Activated CD4-positive, alpha-beta T cell treated with anti-CD3 and anti-CD28 coated beads, Interleukin-2, amount 50 U/mL, for 48 hours (primary cell): ENCODE measurements at places on chromosomes 2 and 18.

- DNase-seq = no peak
Measured at GRCh38 chr2:50066873-50067272, 912.6 kb upstream of the FSHR start.

GRCh38 chr2:27942612-27943547, 52.4 kb downstream of the BABAM2 start:
- DNase-seq = no peak

DNA sequence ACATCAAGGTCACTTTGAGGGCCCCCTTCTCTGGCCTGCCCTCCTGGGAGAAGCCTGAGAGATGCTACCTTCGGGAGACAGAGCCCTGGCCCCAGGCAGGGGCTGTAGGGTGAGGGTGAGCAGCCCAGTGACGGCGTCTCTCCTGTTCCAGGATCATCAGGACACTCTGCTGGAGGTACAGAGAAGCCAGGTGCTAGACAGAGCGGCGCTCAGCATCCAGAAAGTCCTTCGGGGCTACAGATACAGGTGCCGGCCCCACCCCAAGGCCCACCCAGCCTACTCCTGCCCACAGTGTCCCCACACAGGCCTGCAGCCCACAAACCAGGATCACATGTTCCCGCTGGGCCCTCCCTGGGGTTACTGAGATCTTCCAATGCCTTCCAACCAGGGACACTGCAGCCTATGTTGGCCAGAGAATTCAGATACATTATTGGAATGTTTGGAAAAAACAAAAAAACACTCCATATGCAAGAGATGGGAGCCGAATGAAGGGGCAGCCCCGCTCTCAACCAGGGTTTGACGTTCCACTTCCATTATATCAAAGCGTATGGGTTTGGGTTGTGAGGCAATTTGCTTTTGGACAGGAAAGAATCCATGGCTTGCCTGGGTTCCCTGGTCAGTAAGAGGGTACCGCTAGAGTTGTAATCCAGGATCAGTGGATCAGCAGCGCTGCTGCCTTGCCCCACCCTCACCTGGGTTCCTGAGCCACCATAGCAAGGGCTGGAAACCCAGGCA, 49.5 kb upstream of the GPR17 start:
- no peak for DNase-seq

GRCh38 chr2:215218587-215219577, 80.5 kb upstream of the ABCA12 start:
- DNase-seq = no peak

GRCh38 chr2:233098618-233099017, 38.5 kb downstream of the INPP5D start:
- no peak for DNase-seq

GRCh38 chr18:61900504-61901281, 7.9 kb upstream of the RNF152 start:
- no peak for DNase-seq

DNA sequence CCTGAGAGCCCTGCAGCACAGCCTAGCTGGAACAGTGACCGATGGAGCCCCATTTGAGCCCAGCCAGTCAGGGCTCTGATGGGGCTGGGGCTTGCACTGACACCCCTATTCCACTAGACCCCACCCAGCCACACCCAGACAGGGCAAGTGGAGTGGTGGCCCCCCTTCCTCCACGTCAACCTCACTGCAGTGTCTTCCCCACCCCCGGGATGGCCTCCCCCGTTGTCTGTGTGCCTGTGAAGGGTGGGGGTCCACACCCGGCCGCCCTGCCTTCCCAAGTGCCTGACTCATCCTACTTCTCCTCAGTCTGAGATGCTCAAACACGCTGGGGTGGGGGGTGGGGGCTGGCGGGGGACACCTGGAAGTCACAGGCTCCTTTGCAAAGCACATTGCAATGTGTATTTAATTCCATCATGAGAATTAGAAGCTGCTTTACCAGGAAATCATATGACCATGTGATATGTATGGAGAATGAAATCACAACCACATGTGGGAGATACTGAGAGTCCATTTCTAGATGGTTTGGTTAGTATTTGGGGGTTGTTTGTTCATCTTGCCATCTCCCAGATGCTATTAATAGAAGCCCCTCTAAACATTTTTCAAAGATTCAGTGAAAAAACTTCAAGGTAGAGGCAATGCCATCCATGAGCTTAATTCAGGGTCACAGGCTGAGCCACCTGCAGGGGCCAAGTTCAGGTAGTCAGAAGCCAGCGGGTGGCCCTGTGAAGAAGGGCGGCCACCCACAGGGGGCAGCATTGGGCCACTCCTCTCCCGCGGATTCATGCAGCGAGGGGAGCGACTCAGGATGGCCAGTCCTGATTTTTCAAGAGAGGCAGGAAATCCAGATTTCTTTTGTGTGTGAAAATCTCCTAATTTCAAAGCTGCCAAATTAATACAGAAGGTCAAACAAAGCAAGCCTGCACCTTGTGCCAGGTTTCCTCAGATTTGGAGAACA, 22.7 kb upstream of the GMPPA start:
- peak; percentile 79 for DNase-seq

- DNase-seq = no peak
Measured at GRCh38 chr2:101766871-101767739, 69.6 kb downstream of the MAP4K4 start.

GRCh38 chr2:53802617-53803151, 15.8 kb downstream of the ERLEC1 start:
- no peak for DNase-seq
